ENCODE measurements at places on chromosomes 6 and 20.

DNA sequence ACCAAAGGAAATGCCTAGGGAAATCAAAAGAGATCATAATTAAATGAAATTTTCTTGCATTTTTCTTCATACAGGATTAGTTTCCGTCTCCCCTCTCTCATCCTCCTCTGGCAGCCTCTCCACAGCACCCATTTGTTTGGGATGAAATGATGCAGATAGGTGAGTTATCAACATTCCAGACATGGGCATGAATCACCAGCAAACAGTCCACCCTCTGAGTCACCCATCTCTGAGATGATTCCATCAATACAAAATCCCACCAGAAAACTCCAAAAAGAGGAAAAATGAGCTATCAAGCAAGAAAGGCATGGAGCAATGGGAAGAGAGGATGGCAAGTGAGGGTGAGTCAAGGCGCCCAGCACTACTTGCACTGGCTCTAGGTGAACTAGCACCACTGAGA, 11.4 kb downstream of the MC3R start:
- no peak for DNase-seq

DNA sequence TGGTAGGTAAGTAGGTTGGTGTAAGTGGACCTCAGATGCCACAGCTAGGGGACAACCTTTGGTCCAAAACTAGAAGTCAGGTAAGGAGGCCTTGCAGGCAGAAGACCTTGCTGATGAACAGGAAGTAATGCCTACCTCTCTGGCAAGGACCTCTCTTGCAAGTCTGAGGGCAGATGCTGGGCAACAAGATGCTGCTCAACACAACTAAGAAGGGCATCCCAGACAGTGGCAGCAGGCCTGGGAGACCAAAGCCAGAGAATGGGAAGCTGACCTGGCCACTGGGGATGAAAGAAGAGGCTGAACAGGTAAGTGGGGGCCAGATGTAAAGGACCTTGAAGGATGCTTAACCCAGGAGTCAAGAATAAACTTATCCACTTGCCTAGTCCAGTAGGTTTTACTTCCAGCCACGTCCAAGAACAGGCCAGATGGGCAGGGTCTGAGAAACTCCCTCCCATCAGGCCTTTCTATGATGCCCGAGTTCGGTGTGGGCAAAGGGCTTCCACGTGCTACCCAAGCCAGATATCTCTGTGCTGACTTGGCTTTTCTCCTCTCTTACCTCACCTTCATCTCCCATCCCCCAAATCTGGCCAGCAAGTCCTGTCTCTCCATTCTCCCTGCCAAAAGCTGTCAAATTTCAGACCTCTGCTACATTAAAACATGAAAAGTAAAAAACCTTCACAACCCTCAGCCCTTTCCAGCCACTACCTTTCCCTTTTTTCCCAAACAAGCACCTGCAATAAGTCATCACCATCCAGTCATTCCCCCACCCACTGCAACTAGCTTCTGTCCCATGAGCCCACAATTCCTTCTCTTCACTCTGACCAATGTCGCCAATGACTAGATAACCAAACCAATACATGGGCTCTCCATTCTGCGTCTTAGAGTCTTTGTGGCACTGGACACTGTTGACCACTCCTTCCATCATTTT, 11.5 kb upstream of the PLCG1 start:
- no peak for DNase-seq

DNA sequence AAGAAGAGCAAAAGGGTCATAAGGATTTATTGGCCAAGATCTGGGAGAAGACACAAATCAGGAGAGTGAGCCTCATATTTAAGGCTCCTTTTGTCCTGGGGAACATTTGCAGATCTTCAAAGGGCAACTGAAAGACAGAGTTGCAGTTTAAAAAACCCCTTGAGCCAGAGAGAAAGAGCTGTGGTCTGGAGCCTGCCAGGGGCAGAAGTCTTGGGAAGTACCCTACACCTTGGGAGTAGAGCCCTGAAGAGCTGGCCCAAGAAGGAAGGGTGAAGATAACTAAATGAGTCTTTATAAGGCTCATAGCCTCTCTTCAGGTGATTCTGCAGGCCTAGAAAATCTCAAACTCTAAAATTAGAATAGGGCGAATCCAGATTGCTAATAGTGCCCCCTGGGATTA, 40.0 kb upstream of the ERVFRD-1 start:
- DNase-seq: no peak

GRCh38 chr6:111922454-111923297, 49.4 kb upstream of the FYN start:
- no peak for DNase-seq

GRCh38 chr6:52371656-52372191, 9.8 kb downstream of the PAQR8 start:
- DNase-seq: no peak

DNA sequence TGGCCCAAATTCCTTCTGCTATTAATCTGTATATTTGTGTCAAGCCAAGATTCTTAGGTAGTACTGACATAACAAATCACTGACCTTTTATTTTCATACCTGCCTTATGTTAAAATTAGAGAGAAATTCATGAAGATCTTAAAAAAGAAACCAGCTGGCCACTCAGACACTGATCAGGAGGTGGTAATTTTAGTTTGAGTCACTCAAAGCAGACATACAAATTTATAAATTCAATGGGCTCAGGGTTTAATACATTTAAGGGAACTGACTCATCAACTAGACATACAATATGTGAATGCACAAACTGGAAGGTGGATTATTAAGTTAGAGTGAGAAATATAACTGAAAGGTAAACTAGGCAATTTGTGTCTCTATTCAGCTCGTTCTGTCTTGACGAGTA, 711.9 kb upstream of the EYS start:
- DNase-seq: no peak

DNA sequence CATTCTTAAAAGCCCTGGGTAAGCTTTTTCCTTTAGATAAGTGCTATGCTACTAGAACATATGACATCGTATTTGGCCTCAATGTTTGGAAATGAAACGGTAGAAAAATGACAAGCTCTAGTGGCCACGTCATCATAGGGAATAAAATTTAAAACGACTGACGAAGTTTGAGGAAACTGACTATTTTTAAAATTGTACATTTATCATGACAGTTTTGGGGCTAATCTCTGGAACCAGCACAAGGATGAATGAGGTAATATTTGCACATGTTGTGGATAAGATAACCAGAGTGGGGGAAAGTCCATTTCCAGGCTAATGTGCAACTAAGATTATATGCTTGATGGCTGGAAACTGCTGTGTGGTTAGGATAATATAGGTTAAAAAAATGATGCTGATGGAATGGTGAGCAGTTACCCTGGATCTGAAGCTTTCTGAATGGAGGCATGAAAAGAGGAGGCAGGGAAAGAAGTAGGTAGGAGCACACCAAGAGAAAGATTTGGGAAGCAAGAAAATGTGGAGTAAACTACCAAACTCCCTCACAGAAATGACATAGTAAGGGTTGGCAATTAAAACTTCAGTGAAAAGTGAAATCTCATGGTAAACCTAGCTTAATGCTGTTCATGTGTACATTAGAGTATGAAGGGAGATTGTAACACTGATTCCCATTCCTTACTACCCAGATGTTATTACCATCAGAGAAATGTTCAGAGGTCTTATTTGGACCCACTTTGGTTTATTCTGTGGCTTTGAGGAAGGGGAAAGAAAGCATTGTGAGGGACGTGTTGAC, 42.7 kb upstream of the CEP162 start:
- no peak for DNase-seq

DNA sequence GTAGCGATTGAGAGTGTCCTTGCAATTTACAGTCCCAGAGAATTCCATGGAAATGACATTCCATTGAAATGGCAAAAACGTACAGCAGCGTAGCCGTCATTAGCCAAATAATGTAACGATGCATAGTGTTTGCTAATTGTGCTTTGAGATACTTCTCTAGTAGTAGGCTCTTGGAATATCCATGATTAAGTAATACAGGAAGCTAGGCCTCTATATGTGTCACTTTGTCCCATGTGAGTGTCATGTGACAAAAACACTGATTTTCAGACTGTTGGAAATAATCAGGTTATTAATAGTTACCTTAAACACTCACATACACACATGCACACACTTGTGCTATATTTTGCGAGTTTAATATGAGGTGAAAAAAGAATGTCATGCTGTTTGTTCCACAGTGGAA, 35.2 kb downstream of the SLX4IP start:
- DNase-seq: no peak

DNA sequence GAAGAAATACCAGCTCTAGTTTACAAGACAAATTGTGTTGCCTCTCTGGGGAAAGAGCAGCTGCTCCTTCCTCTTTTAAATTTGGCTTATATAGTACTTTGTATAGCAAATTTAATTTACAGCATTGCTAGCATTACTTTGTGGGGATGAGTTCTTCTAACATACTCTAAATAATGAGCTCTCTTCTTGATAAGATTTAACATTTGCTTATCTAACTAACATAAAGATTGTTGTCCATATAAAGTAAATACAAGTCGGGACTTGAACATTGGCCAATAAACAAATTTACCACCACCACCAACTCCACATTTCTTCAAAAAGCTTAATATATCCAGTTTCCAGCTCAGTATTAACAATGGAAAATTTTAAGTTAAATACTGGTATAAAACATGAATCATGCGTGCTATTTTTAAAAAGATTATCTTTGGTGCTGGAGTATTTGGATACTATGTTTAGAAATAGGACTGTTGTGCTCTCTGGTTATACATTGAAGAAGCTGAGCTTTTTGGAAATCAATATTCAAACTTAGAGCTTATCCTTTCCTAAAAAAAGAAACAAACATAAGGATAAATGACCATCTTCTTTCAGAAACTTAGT, 1146.9 kb upstream of the GJE1 start:
- DNase-seq: no peak

DNA sequence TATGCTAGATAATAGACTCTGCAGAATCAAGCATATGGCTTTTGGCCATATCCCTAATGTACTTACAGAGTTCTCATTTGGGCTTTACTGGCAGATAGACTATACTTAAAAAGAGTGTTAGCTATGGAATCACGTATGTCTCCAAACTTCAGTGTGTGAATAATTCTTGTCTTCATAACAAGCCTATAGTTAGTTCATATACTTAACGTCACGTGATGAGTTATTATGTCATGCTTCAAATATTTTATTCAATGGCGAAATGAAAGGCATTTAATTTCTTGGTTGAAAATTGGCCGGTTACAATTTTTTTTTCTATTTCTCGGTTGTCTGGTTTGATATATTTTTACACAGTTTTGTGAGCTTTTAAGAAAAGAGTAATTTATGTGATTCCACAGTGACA, 62.7 kb downstream of the MEI4 start:
- no peak for DNase-seq

- no peak for DNase-seq
Observed at GRCh38 chr6:137808191-137808590, 58.9 kb upstream of the TNFAIP3 start.

- no peak for DNase-seq
Observed at GRCh38 chr6:128280066-128280465, 240.3 kb downstream of the PTPRK start.

DNA sequence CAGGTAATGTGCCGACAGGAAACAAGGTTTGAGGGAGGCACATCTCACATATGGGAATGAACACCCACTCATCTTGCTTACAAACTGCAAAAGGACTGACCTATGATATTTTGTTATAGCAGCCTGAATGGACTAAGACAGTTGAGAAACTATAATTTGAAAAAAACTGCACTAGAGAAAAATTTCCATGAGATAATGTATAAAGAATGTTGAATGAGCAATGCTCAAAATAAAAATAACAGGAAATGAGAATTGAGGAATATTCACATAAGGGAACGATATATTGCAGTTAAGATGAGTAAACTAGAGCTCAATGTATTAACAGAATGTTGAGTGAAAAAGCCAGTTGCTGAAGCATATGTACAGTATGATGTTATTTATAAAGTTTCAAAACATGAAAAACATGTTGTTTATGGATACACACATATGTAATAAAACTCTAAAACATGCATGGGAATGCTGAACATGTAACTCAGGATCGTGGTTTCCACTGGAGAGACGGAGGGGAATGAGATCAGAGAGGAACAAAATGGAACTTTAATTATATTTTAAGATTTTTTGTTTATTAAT, 6.3 kb upstream of the TBC1D22B start:
- no peak for DNase-seq

DNA sequence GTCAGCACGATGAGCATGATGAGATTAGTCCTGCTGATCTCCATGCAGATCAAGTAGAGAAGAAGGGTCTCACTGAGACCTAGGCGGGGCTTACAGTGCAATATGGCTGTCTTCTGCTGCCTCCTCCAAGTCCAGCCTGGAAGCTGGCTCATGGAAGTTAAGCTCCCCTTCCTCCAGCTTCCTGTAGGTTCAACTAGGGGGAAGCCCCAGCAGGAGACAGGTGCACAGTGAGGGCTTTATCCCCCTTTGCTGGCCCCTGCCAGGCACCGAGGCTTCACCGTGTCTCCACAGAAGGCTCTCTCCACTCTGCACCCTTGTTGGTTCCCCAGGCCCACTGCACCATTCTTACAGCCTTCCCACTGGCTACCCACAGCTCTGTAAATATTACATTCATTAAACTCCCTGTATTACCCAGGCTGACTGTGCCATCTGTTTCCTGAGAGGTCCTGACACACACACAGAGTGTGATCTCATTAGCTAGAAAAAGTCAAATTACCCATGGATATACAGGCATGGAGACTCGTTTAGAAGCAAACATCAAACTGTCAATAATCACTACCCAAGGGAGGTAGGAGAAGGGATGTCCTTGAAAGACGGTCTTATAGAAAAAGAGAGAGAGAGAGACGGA, 90.4 kb downstream of the SLC2A10 start:
- no peak for DNase-seq

DNA sequence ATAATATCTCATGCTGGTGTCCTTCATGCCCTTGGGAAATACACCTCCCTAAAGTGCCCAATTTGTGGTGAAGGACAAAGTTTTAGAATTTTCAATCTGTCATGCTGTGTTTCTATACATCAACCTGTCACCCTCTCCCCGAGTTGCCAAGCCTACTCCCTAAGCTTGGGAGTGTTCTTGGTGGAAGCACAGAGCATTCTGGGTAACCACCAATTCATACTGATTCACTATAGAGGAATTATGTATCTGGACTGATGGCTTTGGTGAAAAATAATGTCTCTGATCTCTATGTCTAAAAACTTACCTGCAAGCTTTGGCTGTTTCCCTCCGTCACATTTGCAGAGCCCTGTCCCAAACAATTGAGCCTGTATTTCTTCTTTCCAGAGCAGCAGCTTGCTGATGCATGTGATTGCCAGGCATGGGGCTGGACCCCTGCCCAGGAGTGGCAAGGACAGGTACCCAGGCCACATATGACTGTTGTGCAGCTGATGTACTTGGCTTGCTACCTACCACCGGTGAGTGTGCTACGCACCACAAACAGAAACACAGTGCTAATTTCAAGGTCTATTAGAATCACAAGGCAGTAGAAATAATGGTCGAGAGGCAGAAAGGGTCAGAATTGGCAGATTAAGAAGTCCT, 202.8 kb upstream of the CITED2 start:
- DNase-seq: no peak

DNA sequence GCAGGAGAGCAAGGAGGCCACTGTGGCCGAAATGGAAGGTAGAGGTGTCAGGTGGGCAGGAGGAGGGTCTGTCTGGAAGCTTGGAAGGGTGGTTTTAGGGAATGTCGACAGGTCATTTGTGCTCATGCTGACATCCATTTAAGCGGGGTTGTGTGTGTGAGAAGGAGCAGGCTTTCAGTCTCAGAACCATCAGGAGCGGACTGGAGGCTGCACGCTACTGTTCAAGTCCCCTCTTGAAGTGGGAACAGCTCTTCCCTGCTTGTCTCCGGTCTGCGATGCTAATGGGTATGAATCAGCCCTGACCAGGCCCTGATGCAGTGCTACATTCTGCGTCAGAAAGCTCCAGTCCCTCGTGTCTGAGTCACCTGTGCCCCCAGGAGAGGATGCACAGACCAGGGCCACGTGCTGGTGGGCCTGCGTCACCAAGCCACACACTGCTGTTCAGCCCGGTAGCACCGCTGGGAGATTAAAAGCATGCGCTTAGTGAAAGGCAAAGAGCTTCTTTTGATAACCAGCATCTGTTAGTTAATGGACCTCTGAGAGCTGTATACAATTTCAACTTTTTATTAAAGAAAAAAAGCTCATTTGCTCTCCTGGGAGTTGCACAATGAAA, 58.0 kb downstream of the APCDD1L start:
- no peak for DNase-seq
